ENCODE measurements at places on chromosomes 7 and 10.

DNA sequence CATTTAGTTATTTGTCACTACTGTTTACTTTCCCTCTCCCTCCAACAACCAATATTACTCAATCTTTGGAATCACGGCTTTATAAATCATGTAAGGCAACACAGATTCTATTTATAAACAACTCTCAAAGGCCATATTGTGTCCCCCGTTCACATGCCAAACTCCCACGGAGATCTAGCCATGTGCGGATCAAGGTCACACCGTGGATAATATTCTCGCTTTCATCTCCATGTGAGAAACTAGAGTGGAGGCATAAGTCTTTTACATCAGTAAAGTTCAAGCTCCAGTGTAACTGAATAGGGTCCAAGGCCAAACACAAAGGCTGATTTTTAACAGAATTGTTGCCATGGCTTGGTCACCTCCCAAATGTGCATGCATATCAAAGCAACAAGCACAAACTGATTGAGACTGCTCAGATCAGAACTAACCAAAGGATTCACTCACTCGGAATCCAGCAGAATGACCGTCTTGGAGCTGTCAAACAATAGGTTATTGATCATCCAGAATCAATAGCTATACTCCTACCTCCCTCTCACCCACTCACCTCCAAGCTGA, 569.5 kb upstream of the LRRN3 start:
- no peak for DNase-seq

DNA sequence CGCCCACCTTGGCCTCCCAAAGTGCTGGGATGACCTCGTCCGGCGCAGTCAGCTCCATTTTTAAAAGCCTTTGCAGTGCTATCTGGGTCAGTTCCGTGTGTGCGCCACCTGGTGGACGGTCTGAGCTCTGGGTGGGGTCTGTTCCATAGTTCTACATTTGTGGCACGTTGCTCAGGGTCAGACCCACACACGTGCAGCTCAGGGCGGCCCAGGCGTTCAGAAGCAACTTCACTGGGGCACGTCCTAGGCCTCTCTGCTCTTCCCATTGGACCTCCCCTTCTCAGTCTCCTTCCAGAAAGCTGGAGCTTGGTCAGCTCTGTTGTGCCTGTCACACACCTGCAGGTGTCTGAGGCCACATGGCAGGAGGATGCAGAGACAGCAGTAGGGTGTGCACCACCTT, 137.9 kb downstream of the DNAJB6 start:
- DNase-seq = no peak

GRCh38 chr7:148684289-148684830, 14.3 kb upstream of the CUL1 start:
- no peak for DNase-seq

DNA sequence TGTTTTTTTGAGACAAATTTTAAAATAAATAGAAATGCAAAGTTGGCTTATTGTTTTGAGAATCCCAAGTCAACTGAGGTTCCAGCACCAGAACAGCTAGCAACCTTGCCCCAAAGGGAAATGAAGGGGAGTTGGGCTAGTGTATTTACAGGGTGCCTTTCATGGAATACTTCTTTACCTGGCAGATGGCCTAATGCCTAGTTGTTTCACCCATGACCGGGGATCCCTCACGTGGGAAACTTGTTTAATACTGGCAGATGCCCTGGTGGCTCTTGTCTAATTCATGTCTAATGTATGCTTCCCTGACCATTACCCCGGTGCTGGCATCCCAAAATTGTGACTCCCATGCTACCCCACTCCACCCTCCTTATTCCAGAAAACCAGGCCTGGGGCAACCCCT, 861.1 kb upstream of the ZWINT start:
- no peak for DNase-seq

GRCh38 chr7:155260498-155260872, 37.2 kb upstream of the INSIG1 start:
- DNase-seq = no peak

GRCh38 chr10:106740-107139, 28.5 kb upstream of the ZMYND11 start:
- DNase-seq = no peak

DNA sequence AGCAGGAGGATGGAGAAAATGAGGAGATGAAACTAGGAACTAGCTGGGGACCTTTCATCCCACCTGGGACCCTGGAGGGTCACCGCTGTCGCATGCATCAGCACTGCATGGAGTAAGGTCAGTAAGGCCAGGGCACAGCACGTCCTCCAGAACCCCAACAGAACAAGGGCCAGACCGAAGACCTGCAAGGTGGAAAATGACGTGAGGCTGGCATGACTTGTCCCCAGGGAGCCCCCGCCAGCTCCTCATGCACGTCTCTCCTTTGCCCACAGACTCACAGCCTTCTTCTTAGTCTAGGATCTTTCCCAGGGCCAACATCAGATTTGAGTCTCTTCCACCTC, 4.7 kb downstream of the ZNF488 start:
- no peak for DNase-seq

DNA sequence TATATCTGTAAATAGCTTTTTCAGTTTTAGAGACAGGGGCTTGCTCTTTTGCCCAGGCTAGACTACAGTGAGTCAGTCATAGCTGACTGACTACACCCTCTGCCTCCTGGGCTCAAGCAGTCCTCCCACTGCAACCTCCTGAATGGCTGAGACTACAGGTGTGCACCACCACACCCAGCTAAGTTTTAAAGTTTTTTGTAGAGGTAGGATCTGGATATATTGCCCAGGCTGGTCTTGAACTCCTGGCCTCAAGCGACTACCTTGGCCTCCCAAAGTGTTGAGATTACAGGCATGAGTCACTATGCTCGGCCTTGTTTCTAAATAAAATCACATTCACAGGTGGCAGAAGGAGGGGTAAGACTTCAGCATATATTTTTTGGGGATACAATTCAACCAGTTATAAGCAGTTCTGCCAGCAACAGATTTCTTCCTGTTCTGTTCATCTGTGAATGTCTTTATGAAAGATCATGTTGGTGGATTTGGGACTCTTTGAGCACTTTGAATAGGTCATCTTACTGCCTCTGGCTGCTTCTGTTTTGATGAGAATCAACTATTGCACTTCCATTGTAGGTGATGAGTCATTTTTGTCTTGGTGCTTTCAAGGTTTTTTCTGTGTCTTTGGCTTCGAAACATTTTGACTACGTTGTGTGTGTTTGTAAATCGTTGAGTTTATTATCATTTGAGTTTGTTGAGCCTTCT, 15.7 kb downstream of the RBM33 start:
- no peak for DNase-seq

DNA sequence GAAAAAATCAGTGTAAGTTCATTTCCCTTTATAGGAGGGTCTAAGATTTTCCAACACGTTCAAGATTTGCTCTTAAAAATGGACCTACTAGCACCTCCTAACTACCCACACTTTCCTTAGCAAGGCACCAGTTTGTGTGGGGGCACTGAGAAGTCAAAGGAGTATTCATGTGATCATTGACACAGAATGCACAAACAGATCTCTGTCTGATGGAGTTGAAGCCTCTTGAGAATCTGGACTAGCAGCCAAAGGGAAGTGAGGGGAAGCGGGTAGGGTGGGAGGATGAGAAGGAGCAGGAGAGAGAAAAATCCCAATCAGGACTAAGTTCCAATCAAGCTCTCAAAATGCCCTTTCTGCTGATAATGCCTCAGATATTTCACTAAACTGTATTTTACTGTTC, 4.1 kb downstream of the MMS19 start:
- no peak for DNase-seq

- DNase-seq = no peak
Observed at GRCh38 chr7:21276471-21277035, 151.3 kb upstream of the SP4 start.
